ENCODE measurements at places on chromosomes 13 and 19. TPM values are rescaled to one million over a fixed set of nuclear protein-coding genes. Genes with fewer than 3 reads are reported as not detected.

DNA sequence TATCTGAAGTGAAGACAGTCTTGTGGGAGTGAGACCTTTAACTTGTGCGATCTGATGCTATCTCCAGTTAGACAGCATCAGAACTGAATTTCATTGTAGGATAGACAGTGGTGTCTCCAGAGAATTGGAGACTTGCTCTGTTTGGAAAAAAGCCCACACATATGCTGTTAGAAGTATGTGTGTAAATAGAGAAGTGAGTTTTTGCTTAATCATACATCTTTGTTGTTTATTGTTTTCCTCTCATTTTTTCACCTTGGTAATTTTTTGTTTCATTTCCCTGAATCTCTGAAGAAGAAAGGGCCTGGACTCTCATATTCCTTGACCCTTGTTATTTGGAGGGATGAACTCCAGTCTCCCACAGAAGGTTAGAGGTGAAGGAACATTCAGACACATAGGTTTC lies 21.8 kb downstream of the FPR3 start:
- no peak overlapping the region for H3K4me3 ChIP-seq
- DNase-seq, result no peak
- H3K36me3 ChIP-seq, result no peaks in the 10 kb centered on the region
- no peaks in the 10 kb centered on the region for H3K27me3 ChIP-seq

DNA sequence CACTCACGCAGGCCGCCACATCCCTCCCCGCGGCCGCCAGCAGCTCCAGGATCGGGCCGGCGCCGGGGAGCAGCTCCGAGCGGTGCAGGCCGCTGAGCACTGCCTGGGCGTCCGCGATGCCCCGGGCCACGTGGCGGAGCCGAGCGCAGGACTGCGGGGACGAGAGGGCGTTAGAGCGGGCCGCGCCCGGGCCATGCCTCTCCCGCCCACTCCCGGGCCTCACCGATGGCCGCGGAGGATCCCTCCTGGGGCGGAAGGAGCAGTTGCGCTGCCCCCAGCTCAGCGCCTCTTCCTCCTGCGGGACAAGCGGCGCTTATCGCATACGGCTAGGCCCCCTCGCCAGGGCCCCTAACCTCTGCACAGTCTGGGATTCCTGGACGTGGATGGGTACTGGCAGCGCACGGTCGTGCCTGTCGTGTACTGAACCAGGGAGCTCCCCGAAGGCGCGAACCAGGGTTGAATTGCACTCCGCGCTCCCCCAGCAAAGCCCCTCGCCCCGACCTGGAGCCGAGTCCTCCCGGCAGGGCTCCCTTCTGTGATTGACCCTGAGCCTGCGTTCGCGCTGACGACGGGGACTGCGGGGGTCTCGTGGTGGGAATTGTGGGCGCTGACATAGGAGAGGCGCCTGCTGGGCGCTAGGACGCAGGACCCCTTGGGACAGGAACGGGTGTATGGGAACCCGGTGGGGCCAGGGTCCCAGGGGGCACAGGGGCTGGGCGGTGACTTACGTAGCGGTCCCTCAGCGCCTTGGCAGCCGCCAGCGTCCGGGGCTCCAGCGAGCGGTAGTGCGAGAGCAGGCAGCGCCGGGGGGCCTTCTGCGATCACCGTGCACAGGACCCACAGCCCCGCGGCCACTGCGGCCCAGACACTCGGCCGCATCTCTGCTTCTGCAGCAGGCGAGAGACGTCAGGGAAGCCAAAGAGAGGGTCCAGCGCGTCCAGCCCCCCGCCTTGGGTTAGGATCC lies 673 bp downstream of the IFNL4 start:
- no peak for DNase-seq
- H3K4me3 ChIP-seq, result no peak overlapping the region
- peaks cover 11% of the 10 kb centered on the region for H3K27me3 ChIP-seq

GRCh38 chr19:57587529-57587928 lies 3.6 kb downstream of the ZIK1 start:
- H3K36me3 ChIP-seq, result peaks cover 32% of the 10 kb centered on the region
- no peak overlapping the region for H3K27ac ChIP-seq
- no peaks in the 10 kb centered on the region for H3K27me3 ChIP-seq

EIF3K gene
- 309 TPM for total RNA-seq

DNA sequence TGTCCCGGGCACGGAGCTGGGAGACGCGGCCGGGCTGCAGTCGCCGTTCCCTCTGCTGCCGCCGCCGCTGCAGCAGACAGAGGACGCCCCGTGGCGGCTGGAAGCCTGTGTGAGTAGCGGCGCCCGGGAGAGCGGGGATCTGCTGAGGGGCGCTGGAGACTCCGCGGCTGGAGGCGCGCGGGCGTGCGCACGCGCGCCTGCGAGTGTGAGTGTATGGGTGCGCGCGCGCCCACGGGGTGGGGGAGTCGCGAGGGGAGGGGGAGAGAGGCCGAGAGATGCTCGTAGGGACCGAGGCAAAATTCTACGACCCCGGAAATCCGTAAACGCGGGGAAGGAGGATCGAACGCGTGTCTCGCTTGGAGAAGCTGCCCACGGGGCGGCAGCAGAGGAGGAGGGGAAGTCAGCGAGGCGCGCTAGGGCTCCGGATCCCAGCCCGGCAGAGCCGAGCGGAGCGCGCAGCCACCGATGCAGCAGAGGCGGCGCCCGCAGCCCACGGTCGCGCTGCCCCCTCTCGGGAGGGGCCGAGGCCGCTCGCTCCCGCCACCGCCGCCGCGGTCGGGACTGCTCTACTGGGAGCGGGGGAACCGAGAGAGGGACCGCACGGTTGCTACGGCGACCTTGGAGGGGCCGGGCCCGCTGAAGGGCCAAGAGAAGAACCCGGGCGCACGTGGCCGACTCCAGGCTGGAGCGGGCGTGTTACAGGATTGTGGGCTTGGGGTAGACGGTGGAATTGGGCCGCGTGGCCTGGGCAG lies at the start of gene ENOX1:
Gene ENOX1, minus strand, starts transcription at position 207 of the 752 bp plus-strand sequence.
- H3K27ac ChIP-seq, result no peak within 1 kb of the TSS
- peaks cover 32% of the 10 kb centered on the region for H3K27me3 ChIP-seq
- H3K36me3 ChIP-seq, result no peaks in the 10 kb centered on the region
- H3K4me1 ChIP-seq, result peaks cover 17% of the 10 kb centered on the region
- peak within 1 kb of the TSS; percentile 31 for H3K4me3 ChIP-seq

DNA sequence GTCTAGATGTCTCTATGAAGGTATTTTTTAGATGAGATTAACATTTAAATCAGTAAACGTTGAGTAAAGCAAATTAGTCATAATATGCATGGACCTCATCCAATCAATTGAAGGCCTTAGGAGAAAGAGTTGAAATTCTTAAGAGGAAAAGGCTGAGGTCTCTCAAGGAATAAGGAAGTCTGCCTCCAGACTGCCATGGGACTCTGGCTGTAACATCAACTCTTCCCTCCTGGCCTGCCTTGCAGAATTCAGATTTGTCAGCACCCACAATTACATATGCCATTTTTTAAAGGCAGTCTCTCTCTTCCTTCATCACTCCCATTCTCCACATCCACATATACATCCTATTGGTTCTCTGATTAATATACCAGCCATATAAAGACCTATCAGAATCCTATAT lies 28.8 kb upstream of the INTS6 start:
- H3K27ac ChIP-seq, result no peak overlapping the region
- no peaks in the 10 kb centered on the region for H3K36me3 ChIP-seq
- no peaks in the 10 kb centered on the region for H3K27me3 ChIP-seq
- no peak for DNase-seq
- H3K4me3 ChIP-seq, result no peak overlapping the region

WTIP gene
- 0.17 TPM for total RNA-seq

CLDND2 gene
- total RNA-seq, result 0.60 TPM

- H3K27ac ChIP-seq, result no peak overlapping the region
- no peak for DNase-seq
- H3K4me1 ChIP-seq, result no peaks in the 10 kb centered on the region
- no peaks in the 10 kb centered on the region for H3K36me3 ChIP-seq
- H3K27me3 ChIP-seq, result no peaks in the 10 kb centered on the region
- no peak overlapping the region for H3K4me3 ChIP-seq
Observed at GRCh38 chr13:111561091-111561781, 240.8 kb downstream of the TEX29 start.

- H3K36me3 ChIP-seq, result no peaks in the 10 kb centered on the region
- peaks cover 17% of the 10 kb centered on the region for H3K4me1 ChIP-seq
Observed at GRCh38 chr13:100179276-100179675, 90.4 kb downstream of the PCCA start.

DNA sequence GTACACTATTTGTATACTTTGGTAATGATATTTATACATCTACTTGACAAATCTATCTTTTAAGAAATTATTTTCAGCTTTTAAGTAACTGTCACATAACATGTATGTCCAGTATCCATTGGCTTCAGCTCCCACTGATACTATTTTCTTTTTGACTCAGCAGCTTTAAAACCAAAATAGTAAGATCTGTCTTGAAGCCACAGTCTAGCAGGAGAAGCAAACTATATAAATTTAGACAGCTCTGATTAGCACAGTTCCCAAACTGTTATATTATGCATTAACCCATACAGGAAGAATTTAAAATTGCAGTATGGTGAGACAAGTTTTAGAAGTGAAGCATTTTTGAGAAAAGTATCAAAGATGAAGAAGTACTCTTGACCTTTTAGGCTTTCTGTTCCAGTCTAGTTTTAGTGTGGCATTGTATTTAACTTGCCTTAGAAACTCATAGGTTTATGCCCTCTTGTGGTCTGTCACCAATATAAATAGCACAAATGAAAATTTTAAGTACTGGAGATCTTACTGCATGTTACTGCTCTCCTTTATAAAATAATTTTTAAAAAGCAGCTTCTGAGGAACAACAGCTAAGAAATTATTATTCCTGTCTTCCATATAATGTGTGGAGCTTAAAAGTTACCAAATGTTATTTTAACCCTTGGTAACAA lies 24.7 kb downstream of the URI1 start:
- H3K4me1 ChIP-seq, result peaks cover 20% of the 10 kb centered on the region
- H3K4me3 ChIP-seq, result no peak overlapping the region
- H3K36me3 ChIP-seq, result no peaks in the 10 kb centered on the region
- H3K27ac ChIP-seq, result no peak overlapping the region
- DNase-seq, result peak; percentile 19

DNA sequence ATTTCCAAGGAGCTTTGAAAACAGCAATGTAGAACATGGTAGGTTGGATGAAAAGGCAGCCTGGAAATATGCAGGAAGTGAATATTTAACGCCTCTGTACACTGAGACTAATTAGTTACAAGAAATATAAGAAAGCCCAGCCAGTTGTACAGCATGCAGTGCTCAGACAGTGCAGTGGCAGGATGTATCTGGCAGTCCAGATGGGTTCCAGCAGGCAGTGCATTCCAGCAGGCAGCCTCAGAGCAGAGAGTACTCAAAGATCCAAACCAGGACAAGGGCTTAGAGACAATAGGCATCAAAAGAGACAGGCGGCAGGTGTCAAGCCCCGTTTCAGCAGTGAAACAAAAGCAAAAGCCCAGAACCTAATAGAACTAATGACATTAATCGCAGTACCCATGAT lies 2776.3 kb downstream of the PCDH9 start:
- H3K27me3 ChIP-seq, result no peaks in the 10 kb centered on the region
- no peak overlapping the region for H3K4me3 ChIP-seq
- DNase-seq, result no peak
- H3K36me3 ChIP-seq, result no peaks in the 10 kb centered on the region
- no peak overlapping the region for H3K27ac ChIP-seq

DNA sequence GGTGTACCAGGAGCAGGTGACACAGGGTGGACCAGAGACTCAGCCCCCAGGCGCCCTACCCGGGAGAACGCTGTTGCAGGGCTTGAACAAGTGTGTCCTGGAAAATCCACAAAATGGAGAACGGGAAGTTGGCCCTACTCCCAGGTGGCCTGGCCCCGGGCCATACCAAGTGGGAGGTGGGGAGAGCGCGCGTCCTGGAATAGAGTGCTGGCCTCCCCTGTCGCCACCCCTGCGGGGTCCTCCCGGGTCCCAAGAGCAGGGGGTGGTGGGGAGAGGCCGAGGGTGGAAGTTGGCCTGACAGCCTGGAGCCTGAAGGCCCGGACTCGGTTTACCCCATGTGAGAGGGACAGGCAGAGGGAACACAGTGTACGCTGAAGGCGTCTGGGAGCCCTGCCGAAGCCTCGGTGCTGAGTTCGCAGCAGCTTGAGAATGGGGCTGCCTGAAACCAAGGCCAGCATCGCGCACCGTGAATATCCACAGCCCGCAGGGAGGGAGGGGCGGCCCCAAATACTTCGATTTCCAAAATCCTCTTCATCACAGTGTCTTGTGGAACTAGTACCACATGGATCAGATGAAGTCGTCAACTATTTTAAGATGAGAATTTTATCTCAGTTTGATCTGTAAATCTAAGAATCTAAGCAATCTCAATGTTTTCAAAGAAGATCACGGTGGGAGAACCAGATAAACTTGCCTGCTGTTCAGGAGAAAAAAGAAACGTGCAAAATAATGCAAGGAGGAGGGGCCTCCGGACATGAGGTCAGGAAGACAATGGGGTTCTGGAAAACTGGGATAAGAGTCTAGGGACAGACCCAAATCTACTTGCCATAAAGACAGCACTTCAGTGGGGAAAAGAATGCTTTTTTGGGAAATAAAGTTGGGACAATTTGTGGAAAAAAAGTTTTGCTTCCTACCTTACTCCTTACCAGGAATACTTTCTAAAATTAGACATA lies 10.4 kb upstream of the KLF16 start:
- peak overlapping the region; percentile 98 for H3K4me3 ChIP-seq
- H3K36me3 ChIP-seq, result peaks cover 28% of the 10 kb centered on the region
- no peak for DNase-seq
- H3K4me1 ChIP-seq, result peaks cover 38% of the 10 kb centered on the region

- peaks cover 3% of the 10 kb centered on the region for H3K4me1 ChIP-seq
- H3K36me3 ChIP-seq, result no peaks in the 10 kb centered on the region
- H3K27me3 ChIP-seq, result peaks cover 3% of the 10 kb centered on the region
Observed at GRCh38 chr19:18967358-18968146, 26.5 kb upstream of the HOMER3 start.

DNA sequence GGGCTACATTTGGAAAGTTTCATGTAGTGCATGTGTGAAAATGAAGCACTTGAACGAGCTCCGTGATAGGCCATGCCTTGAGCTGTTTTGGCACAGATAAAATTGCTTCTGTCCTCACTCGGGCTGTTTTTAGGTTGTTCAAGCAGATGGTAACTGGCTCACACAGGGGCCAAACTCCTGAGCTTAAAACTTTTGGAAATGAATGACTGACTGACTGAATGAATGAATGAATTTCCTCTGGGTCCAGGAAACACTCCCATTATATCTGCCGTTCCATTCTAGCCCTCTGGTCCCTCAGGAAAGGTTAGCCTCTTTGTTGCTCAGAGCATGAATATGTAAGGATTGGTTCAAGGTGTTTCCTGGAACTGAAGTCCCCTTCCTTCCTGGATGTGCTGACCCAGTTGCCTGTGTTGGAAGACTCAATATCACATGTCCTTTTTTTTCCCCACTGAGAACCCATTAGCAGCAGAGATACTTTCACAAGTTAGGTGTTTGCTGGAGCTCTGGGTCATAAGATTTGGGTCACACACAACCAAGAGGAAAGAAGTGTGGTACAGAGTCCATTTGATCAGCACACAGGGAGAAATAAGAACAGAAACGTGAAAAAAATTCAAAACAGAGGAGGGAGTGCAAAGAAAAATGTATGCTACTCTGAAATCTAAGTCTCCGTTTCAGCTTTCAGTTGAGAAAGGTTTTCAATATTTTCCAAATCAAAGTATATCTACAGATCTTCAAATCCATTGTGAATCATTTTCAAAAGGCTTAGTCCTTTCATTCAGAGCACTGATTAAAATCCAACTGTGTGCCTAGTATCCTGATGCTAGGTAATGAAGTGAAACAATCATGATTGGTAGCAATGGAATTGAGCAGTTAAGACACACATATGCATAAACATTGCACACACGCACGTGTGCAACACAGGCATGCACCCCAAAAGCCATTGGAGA lies 18.9 kb downstream of the MBNL2 start:
- H3K4me1 ChIP-seq, result peaks cover 28% of the 10 kb centered on the region
- H3K27ac ChIP-seq, result no peak overlapping the region
- H3K36me3 ChIP-seq, result no peaks in the 10 kb centered on the region
- no peaks in the 10 kb centered on the region for H3K27me3 ChIP-seq

GRCh38 chr19:35488677-35489076 lies 1.6 kb downstream of the KRTDAP start:
- no peak for DNase-seq
- no peaks in the 10 kb centered on the region for H3K4me1 ChIP-seq
- H3K4me3 ChIP-seq, result no peak overlapping the region
- peaks cover 2% of the 10 kb centered on the region for H3K27me3 ChIP-seq
- H3K27ac ChIP-seq, result no peak overlapping the region
